ENCODE measurements at places on chromosomes 12 and 14. TPM values are rescaled to one million over a fixed set of nuclear protein-coding genes. Genes with fewer than 3 reads are reported as not detected.
A peak's percentile ranks its signal among the peaks of the same experiment; 100 is the strongest.

The OTX2 gene
- total RNA-seq = not detected

The CLEC7A gene
- not detected for total RNA-seq

- DNase-seq = no peak
These were observed 15.3 kb upstream of the CERS5 start for GRCh38 chr12:50182461-50182860.

The DBX2 gene
- not detected for total RNA-seq

The POTEG gene
- not detected for total RNA-seq

DNA sequence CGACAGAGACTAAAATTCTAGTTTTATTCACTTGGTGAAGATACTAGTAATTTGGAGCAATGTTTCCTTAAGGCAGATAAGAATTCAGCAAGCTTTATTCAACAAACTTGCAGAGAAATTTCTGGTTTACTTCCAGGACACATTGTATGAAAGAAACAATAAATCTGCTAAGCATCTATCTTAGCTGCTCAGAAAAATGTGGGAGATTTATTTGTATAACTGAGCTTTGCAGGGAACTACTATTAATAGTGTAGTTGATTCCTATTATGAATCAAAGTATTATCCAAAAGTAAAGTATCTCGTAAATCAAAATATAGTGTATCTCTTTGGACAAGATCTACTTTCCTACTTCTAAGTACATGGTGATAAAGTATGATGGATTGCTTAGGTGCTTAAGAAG lies 239.4 kb upstream of the TMTC1 start:
- DNase-seq = no peak

DNA sequence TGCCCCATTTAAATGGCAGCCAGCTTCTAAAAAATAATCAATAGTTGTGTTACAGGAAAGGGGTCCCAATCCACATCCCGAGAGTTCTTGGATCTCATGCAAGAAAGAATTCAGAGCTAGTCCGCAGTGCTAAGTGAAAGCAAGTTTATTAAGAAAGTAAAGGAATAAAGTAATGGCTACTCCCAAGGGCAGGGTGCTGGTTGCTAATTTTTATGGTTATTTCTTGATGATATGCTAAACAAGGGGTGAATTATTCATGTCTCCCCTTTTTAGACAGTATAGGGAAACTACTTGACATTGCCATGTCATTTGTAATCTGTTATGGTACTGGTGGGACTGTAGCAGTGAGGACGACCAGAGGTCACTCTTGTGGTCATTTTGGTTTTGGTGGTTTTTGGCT lies 591.3 kb downstream of the LRFN5 start:
- DNase-seq = no peak

DNA sequence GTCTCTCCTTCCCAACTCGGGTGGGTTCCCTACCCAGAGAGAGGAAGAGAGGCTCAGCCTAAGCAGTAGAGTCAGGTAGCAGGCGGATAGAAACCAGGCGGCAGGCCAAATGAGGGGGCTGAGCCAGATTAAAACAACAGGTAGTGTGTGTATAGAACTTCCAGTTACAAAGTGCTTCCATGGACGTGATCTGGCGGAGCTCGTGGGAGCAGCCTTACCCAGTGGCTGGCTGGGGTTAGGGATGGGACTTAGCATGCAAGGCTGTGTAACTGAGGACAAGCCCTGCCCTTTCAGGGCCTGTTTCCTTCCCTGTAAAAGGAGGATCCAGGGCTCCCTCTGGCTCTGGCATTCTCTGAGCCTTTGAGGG lies 8.3 kb downstream of the KRT80 start:
- DNase-seq = no peak

GRCh38 chr14:45709541-45709940 lies 456.5 kb upstream of the MIS18BP1 start:
- DNase-seq = no peak

The BCL7A gene
- 14.4 TPM for total RNA-seq

The SERPINA9 gene
- not detected for total RNA-seq

GRCh38 chr14:64191756-64192155 lies 102.4 kb downstream of the ESR2 start:
- no peak for DNase-seq

- peak; percentile 85 for DNase-seq
These were observed 125.4 kb downstream of the CAND1 start for GRCh38 chr12:67394550-67394949.

The GALNT16 gene
- 8.6 TPM for total RNA-seq

The GPR65 gene
- total RNA-seq = 0.05 TPM

GRCh38 chr14:53260286-53260685 lies 107.2 kb upstream of the DDHD1 start:
- DNase-seq = no peak

GRCh38 chr12:111581434-111582132 lies 17.5 kb downstream of the ATXN2 start:
- DNase-seq = no peak

The TAS2R10 gene
- 1.4 TPM for total RNA-seq

- no peak for DNase-seq
These were observed 23.8 kb upstream of the CISTR start for GRCh38 chr12:53775478-53776145.

The CLMN gene
- 24.7 TPM for total RNA-seq

GRCh38 chr12:69001251-69001650 lies 68.3 kb upstream of the CPM start:
- no peak for DNase-seq

GRCh38 chr14:105385698-105386365 lies 12.5 kb upstream of the TEX22 start:
- DNase-seq = no peak

DNA sequence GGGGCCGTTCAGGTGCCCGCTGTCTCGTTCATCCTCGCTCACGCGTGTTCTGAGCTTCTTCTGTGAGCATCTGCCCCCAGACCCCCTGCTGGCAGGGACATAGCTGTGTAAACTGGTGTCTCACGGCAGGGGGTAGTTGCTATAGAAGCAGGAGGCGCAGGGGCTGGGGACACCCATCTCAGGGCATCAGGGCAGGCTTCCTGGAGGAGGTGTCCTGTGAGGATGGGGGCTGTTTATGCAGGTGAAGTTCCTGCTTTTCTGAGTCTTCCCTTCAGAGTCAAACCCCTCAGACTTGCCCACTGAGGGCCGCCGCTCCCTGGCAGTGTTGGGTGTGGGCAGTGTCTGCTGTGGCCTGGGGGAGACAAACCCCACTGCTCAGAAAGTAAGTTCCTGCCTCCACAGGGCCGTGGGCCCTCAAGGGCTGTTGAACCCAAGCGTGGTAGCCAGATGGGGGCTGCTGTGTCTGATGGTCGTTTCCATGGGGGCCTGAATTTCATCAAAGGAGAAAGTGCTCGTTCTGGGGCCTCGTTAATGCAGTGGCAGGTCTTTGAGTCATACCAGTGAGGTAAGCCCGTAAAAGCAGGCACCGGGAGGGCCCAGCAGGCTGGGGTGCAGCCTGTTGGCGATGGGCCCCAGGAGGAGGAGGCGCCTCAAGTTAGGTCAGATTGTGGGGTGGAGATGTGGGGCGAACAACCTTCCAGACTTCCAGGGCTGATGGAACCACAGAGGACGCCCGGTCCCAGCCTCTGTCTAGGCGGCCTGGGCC lies 23.4 kb downstream of the KIF26A start:
- DNase-seq = no peak

The ACOT6 gene
- not detected for total RNA-seq

The MIP gene
- not detected for total RNA-seq

GRCh38 chr12:7933255-7933726 lies 2.7 kb downstream of the SLC2A3 start:
- DNase-seq = peak; percentile 69

GRCh38 chr12:132131229-132131628 lies 12.9 kb downstream of the DDX51 start:
- DNase-seq = no peak

The KCNC2 gene
- total RNA-seq = not detected

GRCh38 chr12:27723212-27723611 lies 12.6 kb downstream of the MRPS35 start:
- no peak for DNase-seq

GRCh38 chr12:54932691-54933090 lies 51.9 kb downstream of the TESPA1 start:
- peak; percentile 9 for DNase-seq

DNA sequence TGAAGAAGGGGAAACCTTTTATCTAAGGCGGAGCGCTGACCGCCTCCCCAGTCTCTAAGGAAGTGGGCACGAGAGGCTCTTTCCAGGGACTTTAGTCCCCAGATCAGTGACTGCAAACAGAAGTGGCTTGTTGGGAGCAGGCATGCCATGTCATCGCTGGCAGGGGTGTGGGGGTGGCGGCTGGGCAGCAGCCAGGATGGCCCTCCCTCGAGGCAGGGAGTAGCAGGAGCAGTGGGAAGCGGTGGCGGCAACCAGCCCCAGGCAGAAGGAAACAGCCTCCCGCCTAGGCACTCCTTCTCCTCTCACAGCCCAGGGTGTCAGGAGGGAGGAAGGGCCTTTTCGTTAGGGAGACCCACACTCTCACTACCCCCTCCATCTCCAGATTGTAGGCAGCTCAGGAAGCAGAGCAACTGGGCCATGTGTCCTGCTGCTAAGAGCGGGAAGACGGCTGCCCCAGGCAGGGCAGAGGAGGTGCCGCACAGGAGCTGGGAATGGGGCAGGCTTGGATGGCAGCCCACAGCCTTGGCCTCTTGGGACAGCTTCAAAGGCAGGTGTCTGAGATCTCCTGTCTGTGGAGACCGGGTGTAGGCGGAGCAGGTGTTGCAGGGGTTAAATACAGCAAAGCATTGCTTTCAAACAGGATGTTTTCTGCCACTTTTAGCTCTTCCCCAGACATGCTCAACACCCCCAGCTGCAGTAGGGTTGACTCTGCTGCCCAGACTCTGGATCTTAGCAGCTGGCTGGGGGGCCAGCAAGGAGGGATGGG lies 21.8 kb downstream of the VDR start:
- DNase-seq = no peak

Data from SJCRH30 (cell line).